ENCODE measurements at places on chromosomes 5 and 9.

- DNase-seq = no peak
Observed at GRCh38 chr5:73419117-73419464, 29.5 kb downstream of the FOXD1 start.

GRCh38 chr5:149782018-149782894, 52.1 kb downstream of the PPARGC1B start:
- peak; percentile 35 for DNase-seq

GRCh38 chr5:5078009-5078897, 61.9 kb upstream of the ADAMTS16 start:
- DNase-seq = no peak

DNA sequence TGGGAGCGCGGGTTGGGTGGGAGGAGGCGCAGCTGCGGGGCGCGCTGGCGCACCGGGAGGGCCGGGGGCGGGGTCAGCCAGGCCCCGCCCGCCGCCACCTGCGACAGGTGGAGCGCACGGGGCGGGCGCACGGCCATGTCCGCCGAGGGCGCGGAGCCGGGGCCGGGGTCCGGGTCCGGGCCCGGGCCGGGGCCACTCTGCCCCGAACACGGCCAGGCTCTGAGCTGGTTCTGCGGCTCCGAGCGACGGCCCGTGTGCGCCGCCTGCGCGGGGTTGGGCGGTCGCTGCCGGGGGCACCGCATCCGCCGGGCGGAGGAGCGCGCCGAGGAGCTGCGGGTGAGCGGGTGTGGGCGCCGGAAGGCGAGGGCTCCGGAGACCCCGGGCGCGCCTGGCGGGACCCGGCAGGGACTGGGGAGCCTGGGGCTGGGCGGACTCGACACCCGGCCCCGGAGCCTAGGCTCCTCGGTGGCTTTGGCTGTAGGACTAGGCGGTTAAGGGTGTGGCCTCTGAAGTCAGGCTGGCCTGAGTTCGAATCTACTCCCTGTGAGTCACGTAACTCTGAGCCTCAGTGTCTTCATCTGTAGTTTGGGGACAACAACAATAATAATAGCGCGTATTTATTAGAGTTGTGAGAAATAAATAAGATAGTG, at the start of gene BSPRY:
Gene BSPRY, plus strand, starts transcription at position 97 of the 650 bp plus-strand sequence. Its CDS starts 39 bp downstream, at position 136.
- no peak for DNase-seq

DNA sequence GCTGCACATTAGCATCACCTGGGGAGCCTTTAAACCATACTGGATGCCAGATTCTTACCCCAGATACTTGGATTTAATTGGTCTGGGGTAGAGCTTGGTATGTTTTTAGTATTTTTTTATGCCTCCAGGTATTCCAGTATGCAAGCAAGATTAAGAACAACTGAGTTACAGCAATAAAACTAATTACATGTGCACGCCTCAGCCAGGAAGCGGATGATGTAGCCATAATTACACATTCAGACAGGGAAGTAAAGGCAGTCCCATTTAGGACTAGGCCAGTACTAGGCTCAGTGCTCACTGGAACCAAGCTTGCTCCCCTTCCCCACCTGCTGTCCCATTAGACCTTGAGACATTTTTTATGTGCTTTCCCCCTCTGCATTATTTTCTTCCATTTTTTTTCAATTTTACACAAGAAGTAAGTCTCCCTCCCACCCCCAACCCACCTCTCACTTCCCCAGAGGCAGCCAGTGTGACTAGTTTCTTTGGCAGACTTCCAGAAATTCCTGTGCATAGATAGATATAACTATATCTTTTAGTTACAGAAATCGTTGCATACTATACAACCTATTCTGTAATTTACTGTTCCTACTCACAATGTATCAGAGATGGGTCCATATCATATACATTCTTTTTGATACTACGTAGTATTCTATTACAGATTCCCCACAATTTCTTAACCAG, 7.1 kb upstream of the GNAQ start:
- DNase-seq = peak; percentile 68

DNA sequence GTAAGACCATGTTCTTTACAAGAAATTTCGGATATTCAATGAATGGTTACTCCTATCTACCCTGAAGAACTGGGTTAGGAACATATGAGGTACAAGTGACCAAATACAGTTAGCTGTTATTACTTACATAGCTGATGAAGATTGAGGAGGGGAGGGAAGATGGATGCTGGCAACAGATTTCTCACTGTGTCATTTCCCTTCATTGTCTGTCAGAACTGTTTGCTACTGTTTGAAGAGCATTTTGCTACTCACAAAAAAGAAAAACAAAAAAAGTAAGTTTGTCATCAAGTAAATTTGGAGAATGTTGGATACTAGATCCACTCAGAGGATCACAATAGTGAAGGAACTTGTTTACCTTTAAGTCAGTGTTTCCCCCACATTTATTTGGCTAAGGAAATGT, 53.7 kb downstream of the ENC1 start:
- DNase-seq = no peak

GRCh38 chr9:91418215-91418610, 5.4 kb downstream of the NFIL3 start:
- no peak for DNase-seq

DNA sequence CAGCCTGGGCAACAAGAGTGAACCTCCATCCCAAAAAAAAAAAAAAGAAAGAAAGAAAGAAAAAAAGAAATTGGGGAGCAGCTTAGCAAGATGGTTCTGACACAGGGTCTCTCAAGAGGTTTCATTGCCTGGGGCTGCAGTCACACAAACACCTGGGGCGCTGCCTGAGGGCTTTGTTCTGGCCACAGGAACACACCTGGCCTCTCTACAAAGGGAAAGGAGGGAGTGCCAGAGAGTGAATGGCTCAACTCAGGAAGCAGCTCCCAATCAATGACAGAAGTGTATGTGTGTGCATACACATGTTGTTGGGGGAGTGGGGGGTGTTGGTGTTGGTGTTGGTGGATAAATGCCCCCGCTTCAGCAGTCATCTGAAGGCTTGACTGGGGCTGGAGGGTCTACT, 32.4 kb upstream of the CTNNA1 start:
- DNase-seq = no peak

GRCh38 chr9:114229295-114229694, 74.0 kb downstream of the COL27A1 start:
- no peak for DNase-seq

- no peak for DNase-seq
Observed at GRCh38 chr9:127530206-127530941, 79.1 kb downstream of the LRSAM1 start.

DNA sequence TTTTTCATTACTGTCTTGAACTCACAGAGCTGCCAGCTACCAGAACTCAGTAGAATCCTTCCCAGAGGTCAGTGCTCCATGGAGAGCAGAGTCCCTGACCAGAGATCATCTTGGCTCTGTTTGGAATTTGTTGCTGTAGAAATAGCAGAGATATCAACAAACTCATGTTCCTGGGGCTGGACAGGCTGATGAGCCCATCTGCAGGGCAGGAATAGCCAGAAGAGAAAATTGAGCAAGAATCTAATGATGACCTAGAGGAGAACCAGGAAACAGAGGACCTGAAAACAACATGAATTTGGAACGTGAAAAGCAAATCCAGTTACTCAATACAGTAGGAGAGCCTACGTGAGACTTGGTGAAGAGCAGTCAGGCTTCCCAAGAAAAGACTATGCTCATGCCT, 437.8 kb downstream of the PLK2 start:
- DNase-seq = no peak

GRCh38 chr5:67214036-67214435, 17.4 kb upstream of the CD180 start:
- no peak for DNase-seq

DNA sequence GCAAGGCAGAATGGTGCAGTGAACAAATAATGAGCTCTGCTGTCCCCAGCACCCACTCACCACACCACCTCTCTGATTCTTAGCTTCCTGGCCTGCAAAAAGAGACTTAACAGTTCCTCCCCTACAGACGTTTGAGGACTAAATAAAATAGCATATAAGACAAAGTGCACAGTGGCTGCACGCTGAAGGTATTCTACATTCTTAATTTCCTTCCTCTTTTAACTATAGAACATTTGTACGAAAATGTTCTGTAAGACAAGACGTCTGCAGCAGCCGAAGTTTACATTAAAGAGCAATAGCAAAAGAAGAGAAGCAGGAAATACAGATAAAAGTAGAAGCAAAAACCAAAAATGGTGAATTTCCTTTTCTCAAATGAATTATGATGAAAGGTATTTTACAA, 15.7 kb downstream of the FBN2 start:
- DNase-seq = no peak

GRCh38 chr9:134636149-134636507, 5.5 kb upstream of the COL5A1 start:
- no peak for DNase-seq

DNA sequence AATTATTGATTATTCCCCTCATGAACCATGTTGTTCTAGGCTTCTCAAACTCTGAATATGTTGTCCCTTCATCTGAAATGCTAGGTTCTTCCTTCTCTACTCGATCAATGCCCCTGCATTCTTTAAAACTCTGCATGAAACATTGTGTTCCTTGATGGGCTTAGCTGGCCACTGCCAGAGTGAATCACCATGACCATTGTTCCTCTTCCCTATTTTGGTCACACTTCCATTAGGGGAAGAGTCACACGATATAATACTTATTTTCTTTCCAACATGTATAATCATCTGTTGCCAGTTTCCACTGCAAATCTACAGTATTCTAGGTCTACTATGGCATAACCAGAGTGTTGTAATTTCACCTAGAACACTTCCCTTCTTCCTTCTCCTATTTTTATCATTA, 247.9 kb downstream of the TRPM3 start:
- peak; percentile 21 for DNase-seq

GRCh38 chr9:121105531-121105930, 30.8 kb downstream of the CNTRL start:
- DNase-seq = no peak

GRCh38 chr5:13930541-13931171, 13.8 kb downstream of the DNAH5 start:
- DNase-seq = no peak

DNA sequence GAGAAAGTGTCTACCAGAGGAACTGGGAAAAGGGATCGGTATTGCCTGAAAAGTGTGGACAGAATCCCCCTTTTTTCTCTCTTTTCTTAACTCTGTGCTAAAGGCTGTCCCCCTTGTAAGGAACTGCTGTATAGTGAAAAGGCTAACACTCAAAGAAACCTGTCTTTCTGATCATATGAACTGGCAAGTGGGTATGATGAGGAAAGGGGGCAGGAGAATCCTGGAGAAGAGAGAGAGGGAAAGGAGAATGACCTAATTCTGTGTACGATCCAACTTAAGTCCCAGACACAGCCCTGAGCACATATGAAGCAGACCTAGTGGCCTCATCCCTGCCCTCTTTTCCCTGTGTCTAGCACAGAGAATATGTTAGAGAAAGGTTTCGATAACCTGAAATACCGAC, 967 bp downstream of the ANKRD31 start:
- no peak for DNase-seq

DNA sequence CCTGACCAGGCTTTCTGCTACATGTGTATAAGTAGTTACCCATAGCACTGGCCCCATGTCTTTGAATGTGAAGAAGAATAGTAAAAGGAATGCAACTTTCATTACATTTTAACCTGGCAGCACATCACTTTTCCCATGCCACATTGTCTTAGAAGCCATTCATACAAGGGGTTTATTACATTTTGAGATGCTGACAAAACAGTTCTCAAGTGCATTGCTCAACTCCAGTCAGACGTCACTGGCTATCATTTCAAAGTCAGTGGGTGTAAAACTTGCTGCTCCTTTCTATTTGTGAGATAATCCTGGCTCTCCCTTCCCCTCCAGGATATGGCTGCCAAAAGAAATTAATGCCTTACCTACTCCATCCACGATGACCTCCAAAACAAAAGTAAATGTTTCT, 97.0 kb upstream of the VCAN start:
- DNase-seq = peak; percentile 62

- DNase-seq = peak; percentile 69
Observed at GRCh38 chr9:130847306-130848217, 12.5 kb downstream of the ABL1 start.

GRCh38 chr9:124040186-124040931, 28.8 kb downstream of the LHX2 start:
- DNase-seq = no peak

GRCh38 chr5:124383693-124384092, 362.7 kb downstream of the ZNF608 start:
- no peak for DNase-seq

DNA sequence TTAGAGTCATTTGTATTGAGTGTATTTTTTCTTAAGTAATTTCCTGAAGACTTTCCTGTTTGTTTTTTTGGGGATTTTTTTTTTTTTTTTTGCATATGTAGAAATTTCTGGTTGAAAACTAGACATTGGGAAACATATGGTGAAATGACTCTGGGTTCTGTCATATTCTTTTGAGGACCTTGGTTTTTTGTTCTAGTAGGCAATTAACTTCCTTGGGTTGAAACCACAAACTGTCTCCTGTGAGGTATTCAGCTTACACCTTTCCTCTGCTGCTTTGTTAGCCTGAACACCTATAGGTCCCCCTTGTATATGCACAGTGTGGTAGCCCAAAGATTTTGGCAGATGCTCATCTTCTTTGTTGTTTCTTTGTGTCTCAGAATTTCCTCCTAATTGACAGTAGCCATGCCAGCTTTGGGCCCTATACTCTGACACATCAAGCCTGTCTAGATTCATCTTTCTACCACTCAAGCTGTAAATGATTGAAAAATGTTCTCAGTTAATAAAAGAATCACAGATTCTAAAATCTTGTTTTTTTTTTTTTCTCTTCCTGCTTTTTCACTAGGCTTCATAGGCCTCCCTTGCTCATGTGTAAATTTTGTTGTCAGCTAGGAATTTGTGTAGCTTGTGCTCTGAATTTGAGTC, 140.6 kb downstream of the COMMD10 start:
- DNase-seq = peak; percentile 55

- DNase-seq = no peak
Observed at GRCh38 chr5:90637731-90638130, 79.1 kb downstream of the ADGRV1 start.

- DNase-seq = no peak
Observed at GRCh38 chr5:149863830-149864229, 80.8 kb downstream of the PDE6A start.

- no peak for DNase-seq
Observed at GRCh38 chr5:14447958-14448911, 133.4 kb upstream of the OTULINL start.

DNA sequence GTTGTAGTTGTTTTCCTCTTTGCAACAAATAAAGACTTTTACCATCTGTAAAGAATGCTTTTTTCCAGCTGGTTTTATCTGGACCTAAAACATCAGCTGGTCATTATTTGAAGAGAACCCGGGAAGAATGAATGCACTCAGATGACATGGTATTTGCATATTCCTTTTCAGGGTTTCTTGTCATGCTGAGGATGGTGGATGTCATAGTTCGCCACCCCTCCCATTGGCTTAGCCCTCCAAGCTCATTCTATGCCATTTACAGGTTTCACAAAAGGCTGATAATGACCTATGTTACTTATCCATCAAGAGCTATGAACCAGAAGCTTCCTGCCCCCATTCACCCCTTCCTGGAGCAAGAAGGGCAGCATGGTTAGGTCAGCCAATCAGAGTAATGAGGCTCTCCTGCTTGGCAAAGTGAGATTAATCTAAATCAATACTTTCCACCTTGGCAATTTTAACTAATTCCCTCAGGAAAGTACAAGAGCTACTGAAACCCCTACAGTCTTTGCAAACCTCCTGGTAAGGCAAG, 440.5 kb upstream of the TLE4 start:
- no peak for DNase-seq
